SK-N-MC (cell line): ENCODE measurements at places on chromosomes 2 and 18.

DNA sequence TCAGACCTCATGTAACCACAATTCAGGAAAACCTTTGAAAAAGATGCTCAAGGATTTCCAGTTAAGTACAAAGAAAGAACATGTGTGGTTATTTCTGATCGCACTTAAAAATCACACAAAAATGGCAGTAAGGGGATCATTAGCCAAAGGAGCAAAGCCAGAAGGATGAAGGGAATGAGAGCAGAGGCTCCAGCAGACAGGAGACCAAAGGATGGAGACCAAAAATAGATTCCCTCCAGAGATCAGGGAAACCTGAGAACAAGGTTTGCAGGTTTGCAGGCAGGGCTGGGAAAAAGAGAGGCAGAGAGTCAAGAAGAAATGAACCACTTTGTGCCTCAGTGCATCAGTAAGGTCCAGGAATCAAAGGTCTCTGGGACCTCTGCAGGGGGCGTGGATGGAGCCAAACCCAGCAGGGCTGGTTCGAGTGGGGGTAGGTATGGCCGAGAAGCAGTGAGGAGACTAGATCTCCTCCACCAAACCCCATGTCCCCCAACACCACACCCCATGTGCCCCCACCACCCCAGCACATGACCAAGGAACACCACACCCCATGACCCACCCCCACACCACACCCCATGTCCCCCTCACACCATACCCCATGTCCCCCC, 98.5 kb upstream of the GPC1 start:
- DNase-seq: no peak

GRCh38 chr18:5543036-5543680, 639 bp downstream of the EPB41L3 start:
- DNase-seq: no peak

DNA sequence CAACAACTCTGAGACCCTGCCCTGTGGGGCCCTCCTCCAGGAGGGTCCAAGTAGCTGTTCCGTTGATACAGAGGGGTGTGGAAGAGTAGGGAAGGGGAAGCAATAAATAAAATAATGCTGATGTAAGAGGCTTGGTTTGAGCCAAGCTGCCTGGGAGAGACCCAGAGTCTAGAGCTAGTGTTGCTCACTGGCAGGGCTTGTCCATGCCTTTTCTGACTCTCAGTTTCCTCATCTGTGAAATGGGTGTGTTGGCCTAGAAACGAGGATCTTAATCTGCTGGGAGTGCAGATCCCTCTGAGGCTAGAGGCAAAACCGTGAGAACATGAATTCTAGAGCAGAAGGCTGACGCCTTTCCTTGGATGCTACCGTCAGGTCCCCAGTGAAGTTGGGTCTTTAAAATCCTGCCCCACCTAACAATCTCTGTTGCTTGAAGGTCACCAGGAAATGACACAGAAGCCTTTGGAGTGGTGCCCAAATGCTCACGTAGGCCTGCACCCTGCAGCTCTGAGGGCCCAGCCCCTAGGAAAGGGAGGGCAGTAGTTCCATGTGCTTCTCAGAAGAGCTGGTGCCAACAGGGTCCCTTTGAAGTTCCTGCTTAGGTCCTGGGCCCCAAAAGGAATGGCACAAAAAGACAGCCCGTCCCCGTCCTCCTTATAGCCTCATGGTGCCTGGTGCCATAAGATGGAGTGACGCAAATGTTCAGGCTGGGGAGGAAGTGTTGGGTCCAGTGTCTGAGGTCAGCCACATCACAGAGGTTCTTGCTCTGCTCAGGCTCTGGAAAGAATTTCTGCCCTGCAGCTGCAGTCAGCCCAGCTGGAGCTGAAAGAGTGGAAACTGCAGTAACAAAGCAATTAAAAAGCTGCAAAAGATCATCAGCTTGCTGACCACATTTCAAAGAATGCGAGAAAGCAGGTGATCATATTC, 73.2 kb upstream of the SMAD2 start:
- no peak for DNase-seq

DNA sequence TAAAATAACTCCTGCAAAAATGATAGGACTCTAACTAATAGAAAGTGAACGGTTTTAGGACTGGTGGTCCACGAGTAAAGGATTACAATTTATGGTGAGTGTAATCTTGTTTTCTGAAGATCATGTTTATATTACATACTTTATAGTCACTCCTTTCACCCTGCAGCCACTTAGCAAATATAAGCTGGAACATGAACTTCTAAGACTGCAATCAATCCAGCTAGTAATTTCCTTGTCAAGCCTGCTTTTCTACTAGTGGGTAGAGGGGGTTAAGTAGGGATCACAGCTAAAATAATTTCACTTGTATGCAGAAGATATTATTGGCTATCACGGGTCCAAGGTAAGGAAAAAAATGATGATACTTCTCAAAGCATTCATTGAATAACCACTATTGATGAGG, 125.5 kb upstream of the NETO1 start:
- DNase-seq: no peak

DNA sequence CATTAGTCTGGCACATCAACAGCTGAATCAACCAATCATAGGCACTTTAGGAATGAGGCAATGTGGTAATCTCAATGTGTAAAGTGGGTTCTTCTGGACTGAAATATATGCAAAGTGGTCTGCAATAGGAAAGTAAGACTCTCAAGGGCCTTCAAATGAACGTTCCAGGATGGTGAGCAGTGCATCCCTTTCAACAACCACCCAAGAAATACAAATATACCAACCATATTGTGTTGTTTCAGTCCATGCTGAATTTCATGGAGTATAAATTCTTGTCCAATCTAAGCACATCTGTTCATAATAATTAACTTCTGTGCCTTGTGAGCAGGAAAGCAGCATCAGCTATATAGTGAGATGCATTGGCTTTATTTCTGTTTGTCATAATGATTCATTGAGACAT, 556.2 kb downstream of the THSD7B start:
- DNase-seq: no peak

- DNase-seq: no peak
Measured at GRCh38 chr2:164896634-164897355, 55.2 kb upstream of the COBLL1 start.

DNA sequence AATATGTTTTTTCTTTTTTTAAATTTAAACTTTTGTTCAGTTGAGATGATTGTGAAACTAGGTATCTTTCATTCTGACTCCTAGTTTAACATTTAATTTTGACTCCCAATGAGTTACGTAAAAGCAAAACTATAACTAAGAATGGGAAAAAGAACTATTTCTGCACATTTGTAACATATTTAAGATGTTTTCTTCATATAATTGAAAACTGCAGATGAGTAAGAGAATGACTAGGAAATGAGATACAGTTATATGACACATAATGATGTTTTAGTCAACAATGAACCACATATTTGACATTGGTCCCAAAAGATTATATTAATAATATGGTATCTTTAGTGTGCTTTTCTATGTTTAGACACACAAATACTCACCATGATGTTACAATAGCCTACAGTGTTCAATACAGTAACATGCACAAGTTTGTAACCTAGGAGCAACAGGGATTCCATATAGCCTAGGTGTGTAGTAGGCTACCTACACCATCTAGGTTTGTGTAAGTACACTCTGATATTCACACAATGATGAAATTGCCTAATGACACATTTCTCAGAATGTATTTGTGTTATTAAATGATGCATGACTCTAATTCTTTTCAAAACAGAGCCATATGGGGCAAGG, 12.6 kb downstream of the ERMN start:
- DNase-seq: no peak

DNA sequence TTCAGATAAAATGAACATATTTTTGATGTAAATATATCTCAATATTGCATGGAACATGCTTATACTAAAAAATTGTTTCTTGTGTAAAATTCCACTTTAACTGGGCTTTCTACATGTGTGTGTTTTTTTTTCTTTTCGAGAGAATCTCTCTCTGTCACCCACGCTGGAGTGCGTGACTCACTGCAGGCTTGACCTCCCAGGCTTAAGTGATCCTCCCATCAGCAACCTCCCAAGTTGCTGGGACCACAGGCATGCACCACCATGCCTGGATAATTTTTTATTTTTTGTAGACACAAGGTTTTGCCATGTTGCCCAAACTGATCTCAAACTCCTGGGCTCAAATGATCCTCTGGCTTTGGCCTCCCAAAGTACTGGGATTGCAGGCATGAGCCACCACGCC, 254.6 kb downstream of the LOXHD1 start:
- no peak for DNase-seq

DNA sequence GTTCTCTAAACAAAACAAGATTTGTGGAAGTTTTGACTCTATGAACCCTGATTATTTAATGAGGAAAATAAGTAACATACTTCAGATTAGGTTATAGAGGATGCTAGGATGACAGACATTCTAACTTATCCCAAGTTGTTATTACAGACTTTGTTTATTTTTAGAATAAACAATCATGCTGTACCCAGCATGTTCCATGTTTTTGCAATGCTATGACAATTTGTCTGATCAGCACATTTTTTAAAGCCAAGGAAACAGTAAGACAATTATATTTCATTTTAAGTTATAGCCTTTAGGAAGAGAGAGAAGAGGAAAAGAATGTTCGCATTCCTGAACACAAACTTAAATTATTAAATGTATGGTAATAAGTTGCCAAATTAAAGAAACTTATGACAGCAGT, 119.8 kb downstream of the KYNU start:
- no peak for DNase-seq

DNA sequence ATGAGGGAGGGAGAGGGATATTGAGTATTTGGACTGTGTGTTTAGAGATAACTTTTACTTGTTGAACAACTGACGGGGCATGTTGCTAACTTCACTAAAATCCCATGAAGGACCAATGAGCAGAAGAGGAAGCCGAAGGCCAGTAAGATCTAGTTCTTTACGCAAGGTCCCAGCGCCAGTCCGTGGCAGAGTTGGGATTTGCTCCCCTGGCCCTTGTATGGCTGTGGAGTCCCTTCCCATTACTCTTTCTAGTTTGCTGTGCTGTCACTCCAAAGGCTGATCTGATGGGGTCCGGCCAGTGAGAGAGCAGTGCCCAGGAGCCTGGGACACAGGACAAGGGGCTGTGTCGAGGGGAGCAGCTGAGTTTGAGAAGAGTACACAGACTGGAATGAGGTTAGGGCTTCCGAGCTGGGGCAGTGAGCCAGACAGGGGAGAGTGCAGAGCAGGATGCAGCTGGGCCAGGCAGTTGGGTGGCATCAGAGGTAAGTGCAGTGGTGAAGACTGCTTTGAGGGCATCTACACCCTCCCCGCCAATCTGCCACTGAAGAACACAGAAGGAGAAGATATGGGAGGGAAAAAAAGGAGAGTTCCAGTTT, 692.9 kb upstream of the HS6ST1 start:
- no peak for DNase-seq

- no peak for DNase-seq
Measured at GRCh38 chr2:206232287-206233035, 42.0 kb upstream of the ZDBF2 start.

- no peak for DNase-seq
Measured at GRCh38 chr2:134703426-134703825, 15.4 kb downstream of the TMEM163 start.

DNA sequence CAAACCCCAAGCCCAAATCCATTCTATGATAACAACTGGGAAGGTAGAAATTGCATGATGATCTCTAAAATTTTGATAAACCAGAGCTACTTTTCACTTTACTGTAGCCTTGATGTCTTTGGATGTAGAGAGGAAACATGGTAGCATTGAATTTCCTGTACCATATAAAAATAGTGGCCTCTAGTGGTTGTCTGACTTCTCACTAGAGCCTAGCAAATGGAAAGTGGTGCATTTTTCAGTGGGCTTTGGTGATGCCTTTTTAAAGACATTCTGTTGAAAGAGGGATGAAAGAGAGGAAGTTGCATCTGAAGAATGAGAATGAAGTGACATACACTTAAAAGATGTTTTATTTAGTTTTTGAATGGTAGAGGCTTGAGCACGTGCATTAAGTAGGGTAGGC, 662.2 kb downstream of the XIRP2 start:
- no peak for DNase-seq

GRCh38 chr2:145682546-145683157, 1162.7 kb upstream of the ZEB2 start:
- peak; percentile 16 for DNase-seq

- DNase-seq: no peak
Measured at GRCh38 chr2:60980071-60980815, 37.3 kb upstream of the PEX13 start.

- no peak for DNase-seq
Measured at GRCh38 chr2:86238354-86238753, 39.1 kb downstream of the MRPL35 start.

DNA sequence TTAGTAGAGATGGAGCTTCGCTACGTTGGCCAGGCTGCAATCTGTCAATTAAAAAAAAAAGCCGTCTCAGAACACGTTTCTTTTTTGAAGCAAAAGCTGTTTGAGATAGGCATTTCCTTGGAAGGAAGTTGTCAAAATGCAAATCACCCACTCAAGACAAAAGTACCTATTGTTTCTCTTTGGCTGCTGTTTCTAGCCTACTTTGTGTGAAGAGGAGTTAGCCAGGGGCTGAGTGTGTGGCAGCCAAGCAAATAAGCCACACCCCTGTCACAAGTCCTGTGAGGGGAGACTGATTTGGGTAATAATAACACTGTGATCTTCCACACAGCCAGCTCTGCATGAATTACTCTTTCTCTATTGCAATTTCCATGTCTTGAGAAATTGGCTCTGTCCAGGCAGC, 47.4 kb upstream of the CDCA7 start:
- no peak for DNase-seq

DNA sequence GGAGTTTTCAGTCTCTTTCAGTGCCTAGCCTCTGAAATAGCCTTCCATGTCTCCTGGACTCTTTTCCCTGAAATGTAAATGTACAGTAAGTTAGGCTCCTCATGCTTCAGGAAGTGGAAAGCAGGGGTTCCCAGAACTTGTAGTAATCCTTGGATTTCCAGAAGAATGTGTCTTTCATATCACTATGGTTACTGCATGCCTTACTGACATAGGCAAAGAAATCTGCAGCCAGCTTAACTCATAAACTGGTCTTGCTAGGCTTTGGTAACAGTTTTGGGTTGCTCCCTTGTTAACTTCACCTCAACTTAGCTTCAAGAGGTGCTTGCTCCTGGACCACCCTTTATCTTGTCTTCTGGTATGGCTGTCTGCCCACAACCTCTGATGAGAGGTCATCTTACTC, 686.8 kb upstream of the DDX18 start:
- no peak for DNase-seq

- no peak for DNase-seq
Measured at GRCh38 chr2:28281739-28282138, 110.9 kb upstream of the FOSL2 start.

GRCh38 chr2:237090906-237091305, 5.2 kb downstream of the COPS8 start:
- no peak for DNase-seq
